ENCODE measurements at places on chromosomes 7 and 10.

- no peak for DNase-seq
Observed at GRCh38 chr10:133110133-133110532, 22.4 kb downstream of the ADGRA1 start.

DNA sequence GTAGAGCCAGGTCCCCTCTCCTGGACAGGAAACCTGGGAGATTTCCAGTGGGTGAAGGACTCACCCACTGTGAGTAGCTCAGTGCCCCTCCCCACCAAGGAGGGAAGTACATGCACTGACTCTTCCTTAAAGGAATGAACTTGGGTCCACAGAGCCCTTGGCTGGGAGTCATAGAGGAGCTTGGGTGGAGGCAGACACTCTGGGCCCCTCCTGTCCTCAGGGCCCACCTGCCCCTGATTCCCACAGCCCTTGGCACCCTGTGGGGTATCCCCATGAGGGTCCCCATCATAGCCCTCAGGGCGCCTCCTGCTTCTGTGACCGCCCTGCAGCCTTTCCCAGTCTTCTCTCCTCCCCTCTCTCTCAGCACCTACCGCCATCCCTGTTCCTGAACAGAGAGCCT lies 3.7 kb downstream of the EN2 start:
- no peak for DNase-seq

- peak; percentile 50 for DNase-seq
Observed at GRCh38 chr7:139669106-139670061, 108.4 kb downstream of the HIPK2 start.

DNA sequence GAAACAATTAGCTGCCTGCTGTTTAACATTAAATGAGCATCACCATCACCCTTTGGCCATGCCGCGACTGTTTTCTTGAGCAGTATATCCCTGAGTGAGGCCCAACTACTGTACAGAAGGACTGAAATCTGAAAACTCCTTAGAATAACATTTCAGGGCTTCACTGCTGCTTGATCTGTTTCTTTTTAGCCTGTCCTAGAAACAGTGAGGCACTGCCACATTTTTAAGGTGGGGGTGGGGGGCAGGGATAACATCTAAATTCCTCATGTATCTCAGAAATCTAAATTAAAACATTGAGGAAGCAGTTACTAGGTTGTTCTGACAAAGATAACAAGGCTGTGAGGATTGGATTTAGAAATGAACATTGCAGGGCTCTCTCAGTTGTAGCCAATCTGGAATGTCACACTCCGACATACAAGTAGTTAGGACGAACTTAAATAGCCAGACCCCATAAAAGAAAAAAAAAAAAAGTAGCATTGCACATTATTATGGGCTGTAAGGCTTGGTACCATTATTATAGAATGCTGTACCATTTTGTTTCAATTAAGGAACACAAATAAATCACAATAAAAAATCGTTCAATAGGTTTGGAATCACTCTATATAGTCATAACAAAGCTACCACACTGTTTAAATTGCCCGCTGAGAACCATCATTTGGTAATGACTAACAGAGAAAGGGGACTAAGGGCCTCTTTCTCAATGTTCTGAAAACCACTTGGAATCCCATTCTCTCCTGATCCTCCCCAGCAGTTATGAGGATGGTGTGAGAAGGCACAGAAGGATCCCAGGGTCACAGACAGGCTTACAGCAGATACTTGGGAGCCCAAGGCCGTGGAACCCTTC lies 256.1 kb downstream of the INHBA start:
- DNase-seq, result no peak

DNA sequence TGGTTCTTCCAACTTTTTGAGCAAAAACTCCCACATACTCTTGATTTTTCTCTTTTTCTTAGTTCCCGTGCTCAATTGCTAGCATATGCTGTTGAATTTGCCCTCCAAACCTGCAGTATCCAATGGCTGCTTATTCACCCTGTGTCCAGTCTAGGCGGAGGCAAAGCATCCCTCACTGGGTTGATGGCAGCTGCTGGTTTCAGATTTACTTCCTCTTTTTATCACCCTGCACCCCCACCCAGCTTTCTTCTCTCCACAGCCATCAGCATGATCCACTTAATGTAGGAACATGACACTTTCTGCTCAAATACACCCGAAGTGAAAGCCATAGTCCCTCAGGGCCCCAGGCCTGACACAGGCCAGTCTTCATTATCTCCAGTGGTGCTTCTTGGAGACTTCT lies 87.6 kb upstream of the ADARB2 start:
- no peak for DNase-seq

DNA sequence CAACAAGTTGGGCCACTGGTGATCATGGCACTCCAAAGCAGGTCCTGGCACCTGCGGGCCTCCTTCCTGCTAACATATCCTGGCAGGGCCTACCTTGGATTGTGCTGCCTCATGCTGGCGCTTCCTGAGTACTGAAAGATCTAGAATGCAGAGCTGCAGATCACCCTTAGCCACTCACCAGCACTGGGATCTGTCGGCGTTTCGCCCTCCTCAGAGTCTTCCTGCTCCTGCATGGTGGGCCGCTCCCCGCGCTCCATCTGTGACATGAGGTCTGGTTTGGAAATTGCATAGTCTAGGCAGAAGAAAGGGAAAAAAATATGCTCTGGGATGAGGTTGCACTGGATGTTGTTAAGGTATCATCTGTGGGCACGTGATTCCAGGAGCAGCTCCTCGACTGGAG lies 10.0 kb downstream of the ZNF777 start:
- DNase-seq, result no peak

DNA sequence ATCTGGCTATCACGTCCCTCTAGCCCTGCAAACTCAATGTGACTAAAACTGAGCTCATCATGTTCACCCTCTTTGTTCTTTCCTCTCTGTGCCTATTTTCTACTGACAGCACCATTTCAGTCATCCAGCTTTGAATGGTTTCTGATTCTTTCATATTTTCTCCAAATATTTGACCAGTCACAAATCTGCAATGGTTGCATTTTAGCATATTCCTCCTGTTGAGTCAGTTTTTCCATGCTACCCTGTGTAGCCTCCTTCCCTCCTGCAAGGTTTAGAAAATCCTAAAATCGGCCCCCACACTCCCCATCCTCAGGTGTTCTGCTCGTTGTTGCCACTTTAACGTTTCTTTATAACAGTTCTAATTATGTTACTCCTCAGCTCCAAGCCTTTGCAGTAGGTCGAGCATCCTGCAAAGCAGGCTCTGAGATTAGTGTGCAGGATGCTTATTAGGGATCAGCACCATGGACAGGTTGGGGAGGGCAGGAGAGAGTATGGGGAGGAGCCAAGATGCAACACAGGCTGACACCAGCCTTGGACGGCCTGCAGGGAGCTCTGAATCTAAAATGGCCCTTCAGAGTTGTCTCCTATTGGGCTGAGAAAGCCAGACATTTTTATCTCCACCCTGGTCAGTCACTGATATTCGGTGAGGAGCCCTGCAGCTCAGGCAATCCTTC lies 531.0 kb upstream of the COBL start:
- DNase-seq, result no peak

- no peak for DNase-seq
Observed at GRCh38 chr10:9910446-9910845, 1107.2 kb upstream of the CELF2 start.

DNA sequence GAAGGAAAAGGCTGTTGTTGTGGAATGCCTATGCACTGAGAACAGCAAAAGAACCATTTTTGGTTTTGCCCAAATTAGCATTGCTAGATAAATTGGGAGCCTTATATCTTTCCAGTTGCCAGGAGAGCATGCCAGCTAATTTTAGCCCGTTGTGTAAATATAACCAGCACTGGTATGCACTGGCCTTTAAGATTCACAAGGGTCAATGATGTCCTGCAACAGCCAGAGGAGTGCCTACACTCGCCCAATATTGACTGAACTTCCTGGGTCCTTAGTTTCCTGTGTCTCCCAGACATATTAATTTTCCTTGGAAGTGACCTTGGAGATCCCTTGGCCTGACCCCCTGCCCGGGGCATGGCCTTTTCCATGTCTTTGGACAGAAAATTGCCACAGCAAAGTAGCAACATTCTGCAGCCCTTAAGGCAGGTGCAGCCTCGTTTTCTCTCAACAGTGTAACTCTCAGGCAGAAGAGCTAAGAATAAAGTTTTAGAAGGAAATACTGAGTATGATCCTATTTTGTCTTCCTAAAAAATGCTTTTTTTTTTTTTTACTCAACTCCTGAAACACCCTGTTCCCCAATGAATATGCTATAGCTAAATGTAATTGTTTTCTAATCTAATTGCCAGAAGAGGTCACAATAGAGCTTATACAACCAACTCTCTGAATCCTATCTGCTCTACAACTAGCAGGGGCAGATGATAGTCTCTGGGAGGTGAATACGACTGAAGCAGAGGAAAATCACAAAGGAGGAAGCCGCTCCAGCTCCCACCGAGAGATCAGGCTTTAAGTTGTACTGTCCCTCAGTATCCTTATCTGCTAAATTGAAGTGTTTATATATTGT lies 131.9 kb upstream of the PCGF5 start:
- no peak for DNase-seq

DNA sequence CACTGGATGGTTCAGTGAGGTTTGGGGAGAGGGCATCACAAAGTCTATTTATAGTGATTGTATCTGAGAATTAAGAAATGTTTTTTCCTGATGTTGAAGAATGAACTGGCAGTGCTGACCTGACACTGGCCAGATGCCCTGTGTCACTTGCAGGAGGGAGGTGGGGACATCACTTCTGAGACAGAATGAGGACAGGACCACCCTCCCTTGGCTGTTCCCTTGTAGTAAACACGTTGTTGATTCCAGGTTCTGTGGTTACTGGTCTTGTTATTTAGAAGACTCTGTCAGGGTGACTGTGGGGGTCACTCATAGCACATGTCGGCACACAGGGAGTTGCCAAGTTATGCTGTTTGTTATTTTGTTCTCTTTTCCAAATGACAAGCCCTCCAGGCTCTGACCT lies 126.4 kb downstream of the ADCY1 start:
- DNase-seq, result no peak

DNA sequence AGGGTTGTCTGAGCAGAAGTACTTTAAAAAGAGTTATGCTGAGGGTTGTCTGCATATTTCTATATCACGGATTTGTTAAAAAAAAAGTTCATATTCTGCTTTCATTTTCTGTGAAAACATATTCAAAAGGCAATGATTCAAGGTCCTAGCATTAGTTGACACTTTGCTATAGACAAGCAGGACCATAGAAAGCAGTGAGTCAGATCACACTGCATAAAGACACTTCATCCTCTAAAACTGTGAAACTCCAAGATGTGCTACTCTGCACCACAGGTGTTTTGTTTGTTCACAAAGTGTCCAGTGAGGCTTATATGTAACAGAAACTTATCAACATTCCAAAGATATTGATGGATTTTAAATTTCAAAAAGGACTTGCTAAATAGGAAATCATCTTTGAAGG lies 47.0 kb downstream of the SPAM1 start:
- no peak for DNase-seq

- no peak for DNase-seq
Observed at GRCh38 chr7:31336202-31337001, 4.1 kb downstream of the NEUROD6 start.

DNA sequence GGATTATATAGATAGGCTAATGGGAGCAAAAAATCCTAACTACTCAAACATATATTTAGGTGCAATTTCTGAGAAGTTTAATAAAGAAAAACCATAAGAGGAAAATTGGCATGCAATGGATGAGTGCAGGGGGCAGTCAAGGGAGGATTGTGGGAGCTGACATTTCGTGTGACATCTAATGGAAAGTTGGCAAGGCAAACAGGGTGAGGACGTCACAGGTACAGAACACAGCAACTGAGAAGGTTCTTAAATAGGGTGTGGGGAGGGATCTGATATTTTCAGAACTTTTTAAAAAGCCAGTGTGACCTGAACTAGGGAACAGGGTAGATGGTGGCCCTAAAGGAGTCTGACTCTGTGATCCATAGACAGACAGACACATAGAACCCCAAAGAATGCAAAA lies 194.9 kb upstream of the GLI3 start:
- no peak for DNase-seq

GRCh38 chr10:15725603-15726002 lies 5.9 kb upstream of the ITGA8 start:
- DNase-seq, result no peak

DNA sequence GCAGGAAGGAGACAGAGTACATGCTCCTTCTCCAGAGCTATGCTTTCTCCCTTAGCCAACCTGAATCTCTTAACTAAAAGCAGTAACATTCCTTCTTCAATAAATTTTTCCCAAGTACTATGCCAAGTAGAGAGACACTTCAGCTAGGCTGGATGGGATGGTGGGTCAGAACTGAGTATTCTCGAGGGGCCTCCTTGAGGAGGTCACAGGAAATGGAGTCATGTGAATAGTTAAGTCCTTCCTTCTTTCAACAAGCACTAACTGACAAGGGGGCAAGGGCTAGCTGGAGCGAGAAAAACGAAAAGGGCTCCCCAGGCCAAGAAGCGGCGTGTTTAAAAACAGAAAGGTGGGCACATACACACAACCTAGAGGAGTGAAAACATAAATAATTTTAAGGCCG lies 5.5 kb downstream of the RSU1 start:
- no peak for DNase-seq

GRCh38 chr7:146314962-146315361 lies 198.4 kb downstream of the CNTNAP2 start:
- no peak for DNase-seq
